ENCODE measurements at places on chromosomes 1 and 21.

DNA sequence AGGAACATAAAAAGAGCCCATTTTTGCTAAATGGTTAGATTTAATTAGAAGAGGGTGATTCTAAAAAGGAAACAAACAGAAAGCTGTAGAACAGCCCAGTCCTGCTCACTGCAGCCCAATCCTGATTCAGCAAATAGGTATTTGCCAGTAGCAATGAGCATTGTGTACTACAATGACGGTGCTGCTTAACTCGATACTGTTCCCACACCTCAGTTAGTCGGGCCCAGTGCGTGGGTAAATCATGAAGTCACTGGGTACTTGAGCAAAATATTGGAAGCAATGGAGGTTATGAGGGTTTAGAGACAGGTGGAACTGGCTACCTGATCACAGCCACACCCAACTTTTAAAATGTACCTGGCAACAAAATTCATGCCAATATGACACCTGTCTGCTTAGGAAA lies 101.5 kb upstream of the ADGRL2 start:
- DNase-seq = peak; percentile 94

- no peak for DNase-seq
Observed at GRCh38 chr1:88141499-88142074, 542.5 kb upstream of the PKN2 start.

DNA sequence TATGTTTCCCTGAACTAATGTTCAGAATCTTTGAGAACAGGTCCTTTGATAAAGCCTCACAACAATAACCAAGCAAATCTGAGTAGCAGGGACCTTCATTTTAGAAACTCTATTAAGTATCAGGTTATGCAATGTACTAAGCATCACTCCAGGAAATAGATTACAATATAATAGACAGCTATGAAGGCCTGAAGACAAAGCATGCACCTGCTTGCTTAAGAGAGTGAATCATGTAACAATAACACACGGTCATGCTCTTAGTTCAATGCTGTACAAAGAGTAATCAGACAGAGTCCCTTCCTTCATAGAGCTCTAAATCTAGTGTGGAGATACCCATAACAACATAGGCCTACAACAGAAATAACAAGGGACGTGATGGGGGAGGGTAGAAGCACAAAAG lies 8.1 kb upstream of the CMPK1 start:
- DNase-seq = no peak

DNA sequence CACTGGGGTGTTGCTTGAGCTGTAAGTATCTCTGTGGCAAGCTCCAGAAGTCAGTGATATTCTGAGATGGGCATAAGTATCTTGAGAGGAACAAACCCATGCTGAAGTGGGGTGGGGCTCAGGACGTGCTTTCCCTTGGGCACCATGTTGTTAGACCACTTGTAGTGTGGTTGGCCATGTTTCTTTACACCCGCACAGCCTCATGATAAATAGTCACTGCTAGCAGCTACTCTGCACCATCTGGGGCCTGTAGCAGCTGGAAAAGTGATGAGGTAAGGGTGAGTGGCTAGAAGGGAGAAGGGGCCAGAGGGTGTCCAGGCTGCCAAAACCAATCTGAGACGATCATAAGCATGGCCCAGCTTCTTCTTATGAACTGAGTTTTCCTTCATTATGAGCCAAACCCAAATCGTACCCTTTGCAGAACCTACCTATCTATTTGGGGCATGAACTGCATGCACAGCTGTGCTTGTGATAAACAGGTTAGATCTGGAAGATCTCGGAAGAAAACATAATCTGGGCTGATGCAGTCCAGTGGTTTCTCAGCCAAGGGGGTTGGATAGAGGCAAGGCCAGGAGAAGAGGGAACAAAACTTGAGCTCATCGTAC lies 91.9 kb upstream of the IRF2BP2 start:
- no peak for DNase-seq

GRCh38 chr1:145782272-145783099 lies 41.4 kb downstream of the RNF115 start:
- DNase-seq = peak; percentile 95

DNA sequence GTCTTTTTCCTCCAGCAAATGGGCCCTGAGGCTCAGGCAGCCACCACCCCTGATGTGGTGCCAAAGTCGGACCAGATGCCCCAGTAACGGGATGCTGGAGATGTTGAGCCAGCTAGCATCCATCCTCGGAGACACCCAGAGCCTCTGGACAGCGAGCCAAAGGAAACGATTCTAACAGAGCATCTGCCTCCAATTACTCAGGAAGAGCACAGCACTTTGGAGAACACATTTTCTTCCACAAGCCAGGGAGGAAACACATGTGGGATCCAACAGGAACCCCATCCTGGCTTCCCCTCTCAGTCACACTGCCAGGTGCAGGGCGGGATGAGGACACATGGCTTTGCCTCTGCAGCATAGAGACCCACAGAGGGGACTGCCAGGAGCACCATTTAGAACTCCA lies 44.9 kb downstream of the C1orf198 start:
- no peak for DNase-seq

GRCh38 chr1:62746086-62746808 lies 37.7 kb upstream of the ATG4C start:
- DNase-seq = peak; percentile 32

DNA sequence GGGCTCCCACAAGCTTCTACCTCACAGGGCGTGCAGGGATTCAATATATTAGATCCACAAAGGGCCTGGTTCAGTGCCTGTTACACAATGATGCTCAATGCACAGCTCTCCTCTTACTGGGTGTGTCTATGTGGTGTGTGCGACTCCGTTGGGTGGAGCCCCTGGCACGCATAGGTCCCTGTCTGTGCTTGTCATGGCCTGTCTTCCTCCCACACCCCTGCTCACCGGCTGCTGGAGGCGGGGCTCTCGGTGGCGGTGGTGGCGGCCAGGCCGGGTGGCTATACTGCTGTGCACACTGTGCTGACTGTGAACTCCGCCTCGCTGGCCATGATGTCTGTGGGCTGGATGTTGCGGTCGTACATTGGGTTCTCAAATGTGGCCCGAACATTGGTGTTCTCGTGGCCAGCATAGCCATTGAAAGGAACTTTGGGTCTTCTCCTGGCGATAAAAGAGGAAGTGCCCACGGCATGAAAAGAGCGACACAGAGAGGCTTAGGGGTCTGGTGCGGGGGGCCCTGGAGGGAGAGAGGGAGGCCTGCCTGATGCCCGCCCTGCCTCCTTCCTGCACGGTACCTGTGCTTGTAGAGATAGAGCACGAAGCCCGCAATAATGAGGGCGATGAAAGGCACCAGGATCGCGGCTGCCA lies 46.9 kb downstream of the ZSCAN20 start:
- DNase-seq = no peak

GRCh38 chr1:16300436-16300835 lies 51.8 kb downstream of the FBXO42 start:
- no peak for DNase-seq

- DNase-seq = no peak
Observed at GRCh38 chr21:17576080-17576835, 36.4 kb downstream of the BTG3 start.

DNA sequence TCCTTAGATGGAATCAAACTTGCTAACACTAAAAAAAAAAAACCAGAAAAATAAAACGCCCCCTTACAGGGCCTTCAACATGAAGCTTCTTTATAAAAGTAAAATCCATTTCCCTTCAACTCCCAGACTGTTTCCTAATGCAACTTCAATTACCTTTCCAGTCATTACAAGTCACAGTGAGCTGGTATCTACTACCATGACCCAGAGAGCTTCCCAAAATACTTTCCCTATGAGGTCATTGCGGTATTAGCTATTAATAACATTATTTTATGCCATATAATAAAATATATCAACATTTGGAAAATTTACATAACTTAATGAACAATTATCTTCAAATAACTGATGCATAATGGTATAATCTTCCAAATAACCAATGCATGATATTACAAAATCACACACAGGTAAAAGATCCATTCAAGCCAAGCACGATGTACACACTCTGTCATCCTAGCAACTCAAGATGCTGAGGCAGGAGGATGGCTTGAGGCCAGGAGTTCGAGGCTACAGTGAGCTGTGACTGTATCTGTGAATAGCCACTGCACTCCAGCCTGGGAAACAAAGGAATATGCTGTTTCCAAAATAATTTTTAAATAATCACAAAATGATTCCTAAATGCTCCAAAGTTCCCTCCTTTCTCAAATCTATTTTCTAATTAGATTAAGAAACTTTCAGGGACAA lies 24.1 kb downstream of the EIF4G3 start:
- DNase-seq = no peak

DNA sequence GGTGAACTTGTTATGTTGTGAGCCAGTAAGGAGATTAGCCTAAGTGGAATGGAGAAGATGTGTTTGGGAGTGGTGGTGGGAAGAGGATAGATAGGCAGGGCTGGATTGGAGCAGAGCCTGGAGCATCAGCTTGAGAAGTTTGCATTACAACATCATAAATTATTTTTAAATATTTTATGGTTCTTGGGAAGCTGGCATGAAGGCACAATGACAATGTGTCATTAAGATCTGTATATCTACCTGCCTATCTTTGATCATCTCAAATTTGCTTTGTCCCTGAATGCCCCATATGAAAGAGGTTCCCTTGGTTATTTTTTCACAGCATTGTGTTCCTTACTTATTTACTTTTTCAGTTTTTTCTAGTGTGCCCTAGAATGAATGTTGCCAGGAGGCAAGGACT lies 32.3 kb downstream of the HRNR start:
- DNase-seq = no peak

GRCh38 chr1:160811147-160811546 lies 15.2 kb downstream of the LY9 start:
- DNase-seq = no peak

- DNase-seq = peak; percentile 90
Observed at GRCh38 chr1:172343240-172344160, 77.0 kb upstream of the C1orf105 start.

- DNase-seq = peak; percentile 93
Observed at GRCh38 chr21:15015622-15016471, 49.0 kb downstream of the NRIP1 start.
